ENCODE measurements at places on chromosomes 12 and 14.

DNA sequence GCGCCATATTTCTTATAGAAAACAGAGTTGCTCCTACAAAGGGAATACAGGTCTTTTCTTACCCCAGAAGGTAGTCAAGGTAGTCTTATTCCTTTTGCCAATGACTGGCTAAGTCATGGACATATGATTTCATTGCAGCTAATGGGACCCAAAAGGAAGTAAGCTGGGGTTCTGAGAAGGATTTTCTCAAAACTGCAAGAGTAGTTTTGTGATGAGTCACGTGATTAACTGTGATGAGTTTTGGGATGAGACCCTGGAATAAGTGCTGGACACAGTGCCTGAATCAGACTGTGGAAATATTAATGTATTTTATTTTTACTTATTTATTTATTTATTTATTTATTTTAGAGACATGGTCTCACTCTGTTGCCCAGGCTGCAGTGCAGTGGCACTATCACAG is 13.4 kb upstream of the NIN start:
- DNase-seq: no peak

DNA sequence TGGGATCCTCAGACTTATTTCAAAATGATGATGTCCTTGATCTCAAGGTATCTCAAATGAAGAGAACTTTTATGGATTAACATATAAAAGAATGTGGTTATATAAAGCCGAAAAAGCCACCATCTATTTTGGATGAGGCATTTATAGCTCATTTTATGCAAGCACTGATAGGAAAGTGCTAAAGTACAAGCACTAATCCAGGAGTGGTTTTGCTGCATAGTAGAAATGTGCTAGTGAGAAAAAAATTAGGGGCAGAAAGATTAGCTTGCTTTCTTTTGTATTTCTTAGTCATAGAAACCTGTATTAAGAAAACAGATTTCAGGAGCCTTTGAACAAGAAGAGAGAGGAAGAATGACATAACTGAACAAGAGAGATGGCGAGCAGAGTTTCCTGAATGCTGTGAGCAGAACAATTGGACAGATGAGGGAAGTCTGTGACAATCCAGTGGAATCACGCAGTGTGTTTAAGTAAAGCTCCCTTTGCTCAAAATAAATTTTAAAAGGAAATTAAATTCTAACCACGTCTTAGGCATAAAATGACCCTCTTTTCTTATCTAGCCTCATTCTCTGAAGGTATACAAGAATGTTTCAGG is 238.2 kb upstream of the NOVA1 start:
- no peak for DNase-seq

DNA sequence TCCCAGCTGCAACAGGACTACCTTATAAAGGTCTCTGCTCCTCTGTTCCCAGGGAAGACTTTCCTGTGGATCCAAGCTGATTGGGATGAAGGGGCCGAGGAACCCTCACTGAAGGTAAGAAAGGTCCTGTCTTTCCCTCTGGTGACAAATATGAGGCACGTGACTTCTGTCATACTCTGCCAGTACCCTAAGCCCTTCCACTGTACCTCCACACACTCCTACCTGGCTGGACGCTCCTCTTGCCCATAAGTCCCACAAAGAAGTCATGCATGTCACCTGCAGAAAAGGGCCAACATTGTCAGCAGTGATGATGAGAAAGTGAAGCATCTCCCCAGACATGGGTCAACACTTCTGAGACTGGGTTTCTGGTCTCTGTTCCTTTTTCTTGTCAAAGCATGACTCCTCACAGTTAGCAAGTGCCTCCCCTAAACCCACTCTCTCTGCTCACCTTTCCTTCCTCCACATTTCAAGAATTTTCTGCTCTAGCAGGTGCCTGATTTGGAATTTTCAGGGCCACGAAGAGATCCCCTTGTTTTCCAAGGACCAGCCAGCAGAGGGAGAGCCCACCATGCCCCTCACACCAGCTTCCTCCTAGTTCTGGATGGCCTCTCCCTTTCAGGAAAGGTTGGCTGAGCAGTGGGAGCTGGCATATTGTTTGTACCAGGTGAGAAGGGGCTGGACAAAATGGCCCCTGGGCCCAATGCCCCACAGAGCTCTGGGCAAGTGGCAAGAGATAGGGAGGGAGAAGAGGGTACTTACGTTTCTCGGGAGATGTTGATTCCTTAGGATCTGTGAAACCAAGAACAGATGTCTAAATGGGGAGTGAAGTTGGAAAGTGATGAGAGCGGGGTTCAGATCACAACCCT is 3.5 kb downstream of the TAC3 start:
- no peak for DNase-seq

GRCh38 chr14:51658441-51659173 is 6.9 kb downstream of the FRMD6 start:
- DNase-seq: no peak

- DNase-seq: peak; percentile 65
These were observed 97.9 kb upstream of the NUDT4 start for GRCh38 chr12:93279565-93280412.

DNA sequence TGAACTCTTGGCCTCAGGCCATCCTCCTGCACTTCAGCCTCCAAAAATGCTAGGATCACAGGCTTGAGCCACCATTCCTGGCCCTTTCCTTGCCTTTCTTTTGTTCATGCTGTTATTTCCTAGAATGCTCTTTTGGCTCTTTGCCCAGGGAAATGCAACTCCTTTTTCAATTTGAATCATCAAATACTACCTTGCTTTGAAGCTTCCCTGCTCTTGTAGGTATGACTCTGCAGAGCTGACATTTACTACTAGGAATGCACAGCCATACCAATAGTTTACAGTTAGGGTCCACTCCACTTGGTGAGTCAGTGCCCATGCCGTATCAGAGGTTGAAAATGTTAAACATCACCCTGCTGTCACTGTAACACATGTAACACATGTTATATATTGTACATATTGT is 107.0 kb upstream of the CRY1 start:
- DNase-seq: peak; percentile 15

DNA sequence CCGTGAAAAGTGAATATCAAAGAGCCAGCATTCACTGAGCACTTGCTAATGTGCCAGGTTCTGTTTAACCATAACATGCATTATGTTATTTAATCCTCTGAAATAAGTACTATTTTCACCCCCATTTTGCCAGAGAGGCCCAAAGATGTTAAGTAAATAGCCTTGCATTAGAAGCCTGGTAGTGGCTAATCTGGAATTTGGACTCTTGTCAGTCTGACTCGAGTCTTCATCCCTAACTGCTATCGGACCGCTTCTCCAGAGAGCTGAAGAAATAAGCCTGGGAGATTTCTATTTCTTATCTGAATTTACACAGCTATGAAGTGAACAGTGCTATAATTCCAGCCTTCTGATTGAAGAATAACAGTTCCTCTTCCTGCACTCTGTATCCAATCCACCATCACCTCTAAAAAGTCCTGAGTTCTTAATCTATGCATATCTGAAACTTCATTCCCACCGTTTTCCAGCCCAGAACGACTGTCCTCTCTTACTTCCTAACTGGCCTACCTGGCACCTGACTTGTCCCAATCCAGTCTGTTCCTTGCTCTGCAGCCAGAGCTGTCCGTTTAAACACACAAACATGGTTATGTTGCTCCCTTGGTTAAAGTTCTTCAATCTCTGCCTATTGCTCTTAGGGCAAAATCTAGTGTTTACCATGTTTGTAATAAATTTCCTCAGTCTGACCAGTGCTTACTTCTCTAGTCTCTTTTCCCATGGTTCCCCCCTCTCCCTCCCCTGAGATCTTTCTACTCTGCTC is 2.3 kb downstream of the POLR3B start:
- no peak for DNase-seq

- no peak for DNase-seq
These were observed 9.8 kb downstream of the AREL1 start for GRCh38 chr14:74703043-74703442.

- DNase-seq: no peak
These were observed 28.9 kb downstream of the RTRAF start for GRCh38 chr14:52018252-52018651.
